Omental fat pad (tissue), 4 donors: ENCODE measurements at places on chromosomes 1 and 21. TPM values are rescaled to one million over a fixed set of nuclear protein-coding genes. Genes with fewer than 3 reads are reported as not detected.

- DNase-seq = no peak
Measured at GRCh38 chr1:166844791-166845190, 5.5 kb downstream of the POGK start.

- DNase-seq = no peak
Measured at GRCh38 chr1:242770366-242770765, 245.9 kb upstream of the PLD5 start.

DNA sequence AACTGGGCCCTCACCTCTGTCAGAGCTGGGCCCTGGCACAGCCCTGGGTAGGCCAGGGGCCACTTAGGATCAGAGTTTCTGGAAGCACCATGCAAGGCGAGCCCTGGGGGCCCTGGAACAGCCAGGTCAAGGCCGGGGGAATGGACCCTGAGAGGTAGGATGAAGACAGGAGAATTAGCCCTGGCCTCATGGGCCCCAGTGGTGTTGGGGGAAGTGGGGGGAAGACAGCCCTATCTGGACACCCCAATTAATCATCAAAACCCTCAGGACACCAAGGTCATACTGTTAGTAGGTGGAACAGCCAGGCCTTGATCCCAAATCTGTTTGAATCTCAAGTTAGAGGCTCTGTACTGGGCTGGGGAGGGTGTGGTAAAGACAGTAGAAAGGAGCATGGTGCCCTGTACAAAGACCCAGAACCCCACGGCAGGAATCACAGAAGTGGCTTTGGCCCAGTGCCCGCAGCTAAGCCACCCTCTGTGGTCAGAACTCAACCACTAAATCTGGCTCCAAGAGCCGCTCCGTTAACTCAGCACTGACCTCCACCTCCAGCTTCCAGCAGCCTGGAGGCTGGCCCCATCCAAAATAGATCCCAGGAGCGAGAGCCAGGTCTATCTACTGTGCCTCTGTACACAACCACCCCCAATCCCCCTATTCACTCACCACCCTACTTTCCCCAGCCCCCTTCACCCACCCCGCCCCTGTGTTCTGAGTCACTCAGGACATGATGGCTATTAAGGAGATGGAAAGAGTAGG lies 14.0 kb upstream of the TRIM63 start:
- DNase-seq = no peak

DNA sequence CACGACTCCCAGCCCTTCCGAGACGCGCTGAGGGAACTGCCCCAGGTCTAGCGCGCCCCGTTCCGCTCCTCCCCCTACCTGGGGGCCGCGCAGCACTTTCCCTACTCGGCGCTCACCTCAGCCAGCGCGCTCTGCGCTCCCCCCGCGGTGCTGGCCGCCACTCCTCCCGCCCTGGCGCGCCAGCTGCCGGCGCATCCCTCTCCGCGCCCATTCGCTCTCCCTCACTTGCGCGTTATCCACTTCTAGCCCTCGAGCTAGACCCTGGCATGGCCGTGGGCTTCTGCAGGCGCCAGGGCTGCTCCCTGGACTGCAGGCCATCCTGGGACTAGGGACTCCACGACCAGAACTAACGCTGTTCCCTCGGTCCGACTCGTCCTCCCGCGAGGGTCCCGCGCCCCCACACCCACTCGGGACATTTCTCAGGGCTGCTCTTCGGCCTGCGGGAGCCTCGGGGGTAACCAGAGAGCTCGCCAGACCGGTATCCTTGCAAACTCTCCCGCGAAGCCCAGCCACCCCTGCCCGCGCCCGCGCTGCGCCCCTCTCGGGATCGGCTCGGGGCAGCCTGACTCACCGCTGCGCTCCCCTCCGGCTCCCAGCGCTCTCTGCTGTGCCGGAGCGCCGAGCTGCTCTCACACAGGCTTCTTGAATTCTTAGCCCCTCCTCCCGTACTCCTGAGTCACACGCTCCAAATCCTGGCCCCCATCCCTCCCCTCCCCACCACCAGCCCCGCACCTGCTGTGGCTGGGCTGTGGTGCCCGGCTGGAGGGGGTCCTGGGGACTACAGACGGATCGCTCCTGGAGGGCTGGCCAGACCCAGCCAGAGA lies at the start of gene NGF:
Gene NGF, minus strand, starts transcription at position 617 of the 824 bp plus-strand sequence. CDS start 51,454 bp downstream, outside the sequence.
- no peak for DNase-seq

GRCh38 chr1:43908858-43909257 lies 24.7 kb upstream of the ARTN start:
- DNase-seq = no peak

DNA sequence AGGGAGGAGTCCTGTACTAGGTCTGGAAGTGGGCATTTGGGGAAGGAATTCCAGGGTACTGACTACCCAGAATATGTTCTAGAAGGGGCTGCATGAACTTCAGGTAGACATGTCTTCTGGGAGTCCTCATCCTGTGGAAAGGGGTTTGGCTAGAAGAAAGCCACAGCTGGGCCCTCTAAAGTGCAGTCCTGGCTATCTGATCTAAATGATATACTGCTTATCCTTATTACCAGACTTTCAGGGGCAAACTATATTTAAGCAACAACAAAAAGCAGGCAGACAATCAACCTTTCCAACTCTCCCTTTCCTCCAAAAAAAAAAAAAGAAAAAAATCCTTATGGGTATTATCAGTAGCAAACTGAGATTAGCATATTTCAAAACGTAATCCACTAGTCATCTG lies 29.8 kb upstream of the GFI1 start:
- no peak for DNase-seq

CHRM3 gene
- 1.2 TPM for total RNA-seq

TNFSF4 gene
- total RNA-seq = 0.69 TPM
